Frontal cortex (tissue), 4 donors: ENCODE measurements at places on chromosomes 12 and 14.

DNA sequence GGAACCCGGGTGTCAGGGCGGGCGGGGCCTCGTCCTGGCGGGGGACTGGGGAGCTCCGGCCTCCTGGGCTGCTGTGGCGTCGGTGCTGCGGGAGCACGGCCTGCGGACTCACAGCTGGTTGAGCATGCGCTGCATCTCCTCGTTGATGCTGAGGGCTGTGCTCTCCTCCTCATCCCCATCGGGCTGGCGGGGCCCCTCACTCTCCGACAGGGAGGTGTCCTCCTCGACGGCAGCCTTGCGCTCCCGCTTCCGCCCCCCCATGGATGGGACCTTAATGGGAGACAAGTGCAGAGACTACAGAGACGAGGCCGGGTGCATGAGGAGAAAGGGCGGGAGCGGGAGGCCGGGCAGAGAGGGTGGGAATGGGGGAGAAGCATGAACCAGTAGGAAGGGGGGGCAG, 7.3 kb downstream of the IFFO1 start:
- DNase-seq: no peak

DNA sequence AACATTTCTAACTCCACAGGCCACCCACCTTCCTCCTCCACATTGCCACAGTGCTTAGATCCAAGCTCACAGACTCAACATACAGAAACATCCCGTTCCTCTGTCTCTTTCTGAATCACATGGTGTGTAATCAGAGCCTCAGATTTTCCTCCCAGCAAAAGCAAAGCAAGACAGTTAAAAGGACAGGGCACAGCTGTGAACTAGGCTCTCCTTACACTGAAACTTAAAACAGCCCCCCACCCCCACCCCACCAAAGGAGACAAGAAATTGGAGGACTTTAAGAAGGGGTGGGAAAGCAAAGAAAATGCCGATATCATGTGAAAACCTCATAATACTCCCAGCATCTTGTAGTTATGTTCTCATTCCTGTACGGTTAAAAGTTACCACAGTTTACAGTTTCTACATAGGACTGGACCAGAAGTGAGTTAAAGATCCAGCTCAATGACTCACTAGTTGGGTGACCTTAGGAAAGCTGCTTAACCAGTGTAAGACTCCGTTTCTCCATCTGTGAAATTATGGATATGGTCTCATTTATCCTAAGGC, 4.8 kb downstream of the YBX3 start:
- no peak for DNase-seq

DNA sequence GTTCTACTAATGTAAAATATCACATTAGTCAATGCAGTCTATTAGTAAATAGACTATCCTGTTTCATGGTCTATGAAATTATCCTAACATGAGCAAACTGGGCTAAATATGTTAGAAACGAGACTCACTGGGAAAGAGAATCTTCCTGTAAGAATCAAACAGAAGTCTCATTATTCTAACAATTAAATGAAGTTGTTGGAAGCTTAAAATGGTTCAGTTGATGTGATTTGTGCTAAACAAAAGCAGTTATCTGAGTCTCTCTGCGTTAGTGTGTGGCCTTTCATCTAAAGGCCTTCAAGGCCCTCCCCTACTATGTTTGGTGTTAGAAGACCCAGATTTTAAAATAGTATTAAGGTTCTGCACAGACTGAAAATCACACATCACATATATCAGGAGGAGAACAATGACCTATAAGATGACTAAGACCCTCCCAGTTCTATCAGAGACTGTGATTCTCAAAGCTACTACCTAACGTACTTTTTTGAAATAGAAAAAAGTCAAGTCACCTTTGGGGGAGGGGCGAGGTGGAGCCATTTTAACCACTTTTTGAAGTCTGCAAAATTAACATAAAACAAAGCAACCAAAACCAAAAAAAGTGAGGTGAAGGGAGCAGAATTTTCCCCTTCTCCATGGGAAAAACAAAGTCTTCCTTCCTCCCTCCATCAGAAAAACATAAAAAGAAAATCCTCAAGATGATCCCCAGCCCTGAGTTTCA, 82.3 kb downstream of the DENND5B start:
- no peak for DNase-seq

DNA sequence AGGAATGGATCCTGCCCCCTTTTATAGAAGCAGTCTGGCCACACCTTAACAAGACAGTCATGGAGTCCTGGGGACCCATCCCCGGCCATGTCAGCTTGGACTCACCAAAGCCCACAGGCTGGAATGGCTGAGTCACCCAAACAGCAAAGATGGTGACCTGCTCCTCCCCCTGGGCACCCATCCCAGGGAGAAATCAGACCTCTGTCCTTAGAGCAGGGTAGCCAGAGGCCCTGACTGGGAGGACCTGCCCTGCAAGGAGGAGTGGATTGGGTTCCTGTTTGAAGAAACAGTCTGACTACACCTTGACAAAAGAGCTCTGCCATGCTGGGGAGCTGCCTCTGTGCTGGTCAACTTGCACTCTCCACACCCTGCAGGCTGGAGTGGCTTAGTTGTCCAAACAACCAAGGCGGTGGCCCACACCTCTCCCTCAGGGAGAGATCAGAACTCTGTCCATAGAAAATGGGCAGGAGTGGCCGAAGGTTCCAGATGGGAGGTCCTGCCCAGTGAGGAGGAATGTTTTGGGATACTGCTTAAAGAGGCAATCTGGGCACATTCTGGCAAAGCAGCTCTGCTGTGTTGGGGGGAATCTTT, 16.6 kb downstream of the MGP start:
- no peak for DNase-seq

DNA sequence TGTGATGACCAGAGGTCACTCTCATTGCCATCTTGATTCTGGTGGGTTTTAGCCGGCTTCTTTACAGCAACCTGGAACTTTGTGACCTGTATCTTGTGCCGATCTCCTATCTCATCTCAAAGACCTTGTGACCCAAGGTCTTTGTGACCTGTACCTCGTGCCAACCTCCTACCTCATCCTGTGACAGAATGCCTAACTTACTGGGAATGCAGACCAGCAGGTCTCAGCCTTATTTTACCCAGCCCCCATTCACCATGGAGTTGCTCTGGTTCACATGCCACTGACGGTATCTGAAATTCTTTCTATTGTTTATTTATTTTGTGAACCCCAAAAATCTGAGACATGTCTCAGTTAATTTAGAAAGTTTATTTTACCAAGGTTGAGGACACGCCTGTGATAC, 7.4 kb upstream of the HSPB8 start:
- no peak for DNase-seq
